ENCODE measurements at places on chromosomes 7 and 10. TPM values are rescaled to one million over a fixed set of nuclear protein-coding genes. Genes with fewer than 3 reads are reported as not detected.
A peak's percentile ranks its signal among the peaks of the same experiment; 100 is the strongest.

Gene RTKN2
- total RNA-seq, result not detected

Gene KLF14
- total RNA-seq, result not detected

DNA sequence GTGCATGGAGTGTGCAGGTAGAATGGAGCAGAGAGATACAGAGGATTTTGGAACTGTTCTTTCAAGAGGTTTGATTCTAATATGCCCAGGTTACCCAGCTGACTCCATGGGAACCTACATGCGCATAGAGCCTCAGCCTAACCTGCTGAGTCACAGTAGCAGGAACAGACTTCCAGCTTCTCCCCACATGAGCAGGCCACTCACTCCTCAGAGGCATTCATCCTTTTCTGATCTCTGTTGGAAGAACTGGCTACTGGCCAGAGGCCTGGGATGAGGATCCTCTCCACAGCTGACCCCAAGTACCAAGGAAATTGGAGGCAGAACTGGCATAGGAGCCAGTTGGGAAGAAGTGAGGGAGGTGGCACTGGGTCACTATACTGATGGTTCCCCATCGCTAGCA lies 17.9 kb upstream of the CCSER2 start:
- no peak for DNase-seq

- DNase-seq, result no peak
Measured at GRCh38 chr10:63054889-63055611, 78.1 kb upstream of the NRBF2 start.

- DNase-seq, result no peak
Measured at GRCh38 chr7:33596686-33597085, 308.7 kb upstream of the BMPER start.

DNA sequence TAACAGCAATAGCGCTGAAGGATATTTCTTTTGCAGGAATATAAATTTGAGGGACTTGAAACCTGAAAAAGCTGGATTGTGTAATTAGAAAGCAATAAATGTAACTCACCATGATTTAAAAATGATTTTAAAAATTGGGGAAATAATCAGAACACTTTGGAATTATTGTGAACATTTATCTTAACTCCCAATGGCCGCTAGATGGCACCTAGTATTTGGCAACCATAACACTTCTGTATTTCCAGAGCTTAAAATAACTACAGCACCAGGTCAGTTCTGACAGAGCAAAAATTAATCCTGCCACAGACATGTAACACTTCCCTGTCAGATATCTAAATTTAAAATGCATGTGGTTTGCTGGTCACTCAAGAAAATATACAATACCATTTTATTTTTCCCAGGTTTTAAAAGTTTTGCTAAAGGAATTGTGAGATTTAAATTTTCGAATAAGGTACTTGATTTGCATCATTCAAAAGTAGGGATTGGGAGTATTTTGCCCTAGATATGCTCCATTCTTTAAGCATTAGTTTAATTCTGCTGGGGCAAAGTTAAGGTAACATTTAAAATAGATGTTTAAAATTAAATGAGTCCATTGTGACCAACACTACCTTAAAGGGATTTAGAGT lies 144.5 kb downstream of the PPP1R3A start:
- DNase-seq, result no peak

DNA sequence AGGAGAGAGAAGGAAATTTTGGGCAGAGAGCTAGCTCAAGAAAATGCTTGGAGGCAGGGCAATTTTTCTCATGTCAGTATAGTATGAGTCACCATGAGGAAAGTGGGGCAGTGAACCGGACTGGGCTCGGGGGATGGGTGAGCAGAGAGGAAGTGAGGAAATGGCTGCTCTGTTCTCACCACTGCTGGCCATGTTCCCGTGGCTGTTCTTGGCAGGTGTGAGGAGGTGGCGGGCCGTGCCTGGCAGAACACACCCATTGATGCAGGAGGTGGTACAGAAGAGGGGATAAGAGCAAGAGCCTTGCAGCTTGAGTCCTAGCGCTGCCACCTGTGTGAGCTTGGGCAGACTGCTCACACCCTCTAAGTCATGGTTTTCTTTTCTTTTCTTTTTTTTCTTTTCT lies 304.4 kb upstream of the LYZL1 start:
- DNase-seq, result peak; percentile 94
